Urothelium cell line (cell line): ENCODE measurements at places on chromosomes 7 and 10.

DNA sequence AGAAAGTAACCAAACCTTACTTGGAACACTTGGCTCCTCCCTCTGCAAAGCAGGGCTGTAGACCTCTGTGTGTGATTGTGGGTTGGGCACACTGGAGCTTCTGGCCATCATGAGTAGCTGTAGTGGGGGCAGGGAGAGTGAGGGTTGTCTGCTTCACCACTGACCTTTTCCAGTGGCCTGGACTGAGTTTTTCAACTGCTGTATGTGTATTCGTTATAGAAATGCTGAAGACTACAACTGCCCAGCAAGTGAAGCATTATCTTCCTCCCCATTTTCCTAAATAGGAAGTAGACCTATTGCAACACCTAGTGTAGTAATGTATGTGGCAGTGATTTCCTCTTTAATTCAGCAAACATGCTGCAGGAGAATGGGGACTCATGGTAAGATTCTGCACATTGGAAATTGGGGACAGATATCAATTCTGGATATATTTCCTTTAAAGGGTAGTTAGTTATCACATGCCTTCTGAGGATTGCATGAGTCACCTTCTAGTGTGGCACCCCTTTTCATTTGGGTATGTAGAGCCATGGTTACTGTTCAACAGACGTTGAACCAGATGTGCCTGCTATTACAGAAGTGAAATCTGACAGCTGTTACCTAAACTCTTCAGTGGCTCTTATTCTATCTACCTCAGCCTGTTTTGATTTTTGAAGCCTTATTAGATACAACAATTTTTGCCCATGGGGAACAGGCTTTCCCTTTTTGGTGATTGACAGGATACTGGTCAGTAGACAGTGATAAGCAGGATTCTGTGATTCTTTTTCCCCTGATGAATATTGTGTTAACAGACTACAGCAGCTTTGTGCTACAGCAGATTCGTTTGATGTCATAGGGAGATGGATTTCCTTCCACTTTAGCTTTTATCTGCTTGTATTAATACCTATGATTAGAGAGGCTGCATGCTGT, 130.9 kb downstream of the SND1 start:
- DNase-seq, result no peak

DNA sequence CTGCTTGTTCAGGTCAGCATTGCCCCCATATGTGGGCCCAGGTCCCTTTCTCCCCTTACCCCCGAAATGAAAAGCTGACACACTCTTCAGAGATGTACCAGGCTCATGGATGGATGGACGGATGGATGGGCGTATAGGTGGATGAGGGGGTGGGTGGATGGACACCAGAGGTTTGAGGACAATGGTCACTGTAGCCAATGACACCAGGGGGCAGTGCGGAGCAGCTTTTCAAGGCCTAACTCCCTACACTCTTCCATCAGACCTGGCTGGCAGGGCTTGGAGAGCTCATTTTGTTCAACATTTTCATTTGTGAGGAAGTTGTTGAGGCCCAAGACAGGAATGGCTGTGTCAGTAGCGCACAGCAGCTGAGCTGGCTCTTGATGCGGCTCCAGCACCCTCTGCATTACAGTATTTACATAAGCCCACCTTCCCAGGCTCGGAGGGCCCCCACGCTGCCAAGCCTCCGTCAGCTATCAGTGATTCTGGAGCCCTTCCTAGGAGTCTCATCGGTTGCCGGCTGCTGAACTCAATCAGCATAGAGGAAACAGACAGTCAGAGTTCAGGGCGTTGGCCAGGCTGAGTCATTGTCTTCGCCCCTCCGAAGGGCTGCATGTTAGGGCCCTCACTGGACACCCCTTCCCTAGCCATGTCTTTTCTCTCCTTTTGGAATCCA, 11.6 kb upstream of the FFAR4 start:
- DNase-seq, result peak; percentile 63

GRCh38 chr10:116848944-116849247, 403 bp upstream of the ENO4 start:
- no peak for DNase-seq

DNA sequence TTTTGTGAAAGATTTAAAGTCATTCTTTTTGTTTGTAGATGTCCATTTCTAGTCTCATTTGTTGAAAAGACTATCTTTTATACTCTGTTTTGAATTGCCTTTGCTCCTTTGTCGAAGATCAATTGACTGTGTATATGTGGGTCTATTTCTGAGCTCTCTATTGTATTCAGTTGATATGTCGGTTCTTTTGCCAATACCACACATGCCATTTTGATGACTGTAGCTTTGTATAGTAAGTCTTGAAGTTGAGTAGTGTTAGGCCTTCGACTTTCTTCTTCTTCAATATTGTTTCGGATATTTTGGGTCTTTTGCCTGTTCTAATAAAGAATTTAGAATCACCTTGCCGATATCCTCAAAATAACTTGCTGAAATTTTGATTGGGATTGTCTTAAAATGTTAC, 104.5 kb downstream of the CCSER2 start:
- DNase-seq, result no peak

DNA sequence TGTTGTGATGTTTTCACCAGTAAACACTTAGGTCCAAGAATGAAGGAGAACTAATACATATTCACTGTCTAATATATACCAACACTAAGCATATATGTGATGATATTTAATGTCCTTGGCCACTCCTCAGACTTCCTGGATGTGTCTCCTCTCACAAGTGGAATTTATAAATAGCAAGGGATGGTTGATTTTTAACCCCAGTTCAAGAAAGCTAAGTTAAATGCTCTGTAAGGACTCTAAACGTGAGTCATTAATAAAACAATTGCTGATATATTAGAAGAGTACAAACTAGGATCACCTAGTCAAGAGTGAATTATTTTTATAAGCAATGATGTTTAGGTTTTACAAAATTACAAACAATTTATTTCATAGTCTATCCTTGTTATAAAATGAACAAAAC, 355.9 kb upstream of the TMEM229A start:
- DNase-seq, result no peak

DNA sequence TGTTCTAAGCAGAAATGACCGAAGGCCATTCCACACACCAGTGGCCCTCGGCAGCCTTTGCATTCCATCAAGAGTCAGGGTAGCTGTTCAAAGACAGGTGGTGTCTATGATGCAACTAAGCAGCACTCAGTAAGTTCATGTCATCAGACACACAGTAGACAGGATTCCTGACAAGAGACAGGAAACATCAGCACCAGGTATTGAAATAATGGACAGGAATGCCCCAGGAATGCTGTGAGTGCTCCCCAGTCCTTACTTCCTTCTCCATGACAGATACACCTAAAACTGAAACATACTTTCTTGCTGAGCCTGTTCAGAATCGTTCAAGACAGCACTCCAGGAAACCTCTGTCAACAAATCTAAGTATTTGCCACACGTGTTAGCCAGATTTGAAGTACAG, 204.4 kb downstream of the TPST1 start:
- no peak for DNase-seq

- DNase-seq, result no peak
Measured at GRCh38 chr10:114265392-114266053, 26.5 kb downstream of the VWA2 start.

DNA sequence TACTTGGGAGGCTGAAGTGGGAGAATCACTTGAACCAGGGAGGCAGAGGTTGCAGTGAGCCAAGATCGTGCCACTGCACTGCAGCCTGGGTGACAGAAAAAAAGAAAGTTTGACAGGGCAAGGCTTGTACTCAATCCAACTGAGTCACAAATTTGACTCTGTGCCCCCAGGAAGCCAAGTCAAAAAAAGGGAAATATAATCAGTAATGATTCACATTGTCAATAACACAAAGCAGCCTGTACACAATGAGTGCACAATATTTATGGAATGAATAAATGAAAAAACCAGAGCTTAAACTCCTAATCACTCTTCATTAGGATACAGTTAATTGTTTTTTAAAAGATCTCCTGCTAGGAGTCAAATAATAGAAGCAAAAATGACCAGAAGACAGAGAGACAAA, 6.4 kb downstream of the NAPEPLD start:
- DNase-seq, result no peak

- peak; percentile 31 for DNase-seq
Measured at GRCh38 chr7:119270045-119270464, 1002.9 kb upstream of the KCND2 start.

GRCh38 chr7:53607961-53608360, 572.5 kb downstream of the POM121L12 start:
- DNase-seq, result no peak

GRCh38 chr7:3162289-3162688, 118.6 kb upstream of the CARD11 start:
- DNase-seq, result no peak

- no peak for DNase-seq
Measured at GRCh38 chr10:105785721-105786120, 1144.6 kb downstream of the SORCS3 start.

DNA sequence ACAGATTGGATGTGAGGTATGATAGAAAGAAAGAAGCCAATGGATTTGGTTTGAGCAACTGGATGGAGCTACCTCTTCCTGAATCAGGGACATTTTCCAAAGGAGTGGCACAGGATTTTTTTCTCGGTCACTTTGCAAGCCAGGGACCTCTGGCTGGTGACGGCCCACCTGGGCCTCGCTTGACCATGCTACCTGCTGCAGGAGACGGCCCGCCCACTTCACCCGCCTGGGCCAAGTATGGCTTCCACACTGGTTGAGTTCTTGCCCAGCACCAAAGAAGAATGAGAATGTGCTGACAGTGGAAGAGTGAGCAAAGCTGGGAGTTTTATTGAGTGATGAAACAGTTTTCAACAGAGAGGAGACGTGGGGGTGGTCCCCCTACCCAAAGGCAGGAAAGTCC, 24.5 kb upstream of the SH3PXD2A start:
- no peak for DNase-seq

DNA sequence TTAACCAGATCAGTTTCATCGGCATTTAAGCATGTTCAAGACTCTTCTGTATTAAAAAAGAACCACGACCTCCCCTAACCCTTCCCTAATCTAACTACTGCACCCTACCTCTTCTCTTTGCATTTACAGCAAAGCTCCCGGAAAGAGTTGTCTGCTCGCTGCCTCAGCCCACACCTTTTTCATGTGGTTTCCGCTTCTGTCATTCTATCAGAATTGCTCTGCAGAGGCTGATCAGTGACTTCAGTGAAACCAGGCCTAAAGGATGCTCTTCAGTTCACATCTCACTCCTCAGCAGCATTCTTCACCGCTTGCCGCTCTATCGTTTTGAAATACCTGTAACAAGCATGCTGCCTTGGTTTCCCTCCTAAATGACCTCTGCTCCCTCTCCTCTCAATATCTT, 160.9 kb downstream of the SDK1 start:
- no peak for DNase-seq

DNA sequence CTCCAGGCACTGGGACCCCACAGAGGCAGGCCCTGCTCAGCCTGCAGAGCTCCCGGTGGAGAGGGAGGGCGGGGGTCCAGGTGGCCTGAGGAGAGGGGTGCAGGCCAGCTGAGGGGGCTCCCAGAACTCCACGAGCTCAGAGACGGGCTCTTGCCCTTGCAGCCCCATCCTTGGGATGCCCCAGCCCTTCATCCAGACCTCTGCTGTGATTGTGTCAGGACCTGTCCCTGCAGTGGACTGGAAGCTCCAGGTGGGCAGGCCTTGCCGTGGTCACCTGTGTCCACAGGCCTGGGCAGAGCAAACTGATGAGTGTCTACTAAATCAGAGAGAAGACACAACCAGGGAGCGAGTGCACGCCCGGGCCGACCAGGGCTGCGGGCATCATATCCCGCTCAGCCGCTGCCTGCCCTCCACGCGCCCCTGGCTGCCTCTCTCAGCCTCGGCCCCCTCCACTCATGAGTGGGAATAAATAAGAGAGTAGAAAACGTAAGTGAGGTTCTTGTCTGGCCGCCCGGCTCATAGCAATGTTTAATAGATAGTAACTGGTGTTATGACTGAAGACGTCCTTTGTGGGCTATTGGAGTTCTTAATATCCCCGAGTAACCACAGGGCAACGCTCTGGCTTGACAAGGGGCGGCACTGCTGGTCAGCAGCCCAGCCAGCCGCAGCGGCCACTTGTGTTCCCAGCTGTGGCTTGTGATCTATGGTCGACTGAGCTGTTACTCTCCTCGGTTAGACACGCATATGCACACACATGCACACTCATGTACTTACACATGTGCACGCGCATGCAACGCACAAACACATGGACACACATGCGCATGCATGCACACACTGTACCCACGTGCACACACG, 105.6 kb downstream of the LHPP start:
- DNase-seq, result no peak

DNA sequence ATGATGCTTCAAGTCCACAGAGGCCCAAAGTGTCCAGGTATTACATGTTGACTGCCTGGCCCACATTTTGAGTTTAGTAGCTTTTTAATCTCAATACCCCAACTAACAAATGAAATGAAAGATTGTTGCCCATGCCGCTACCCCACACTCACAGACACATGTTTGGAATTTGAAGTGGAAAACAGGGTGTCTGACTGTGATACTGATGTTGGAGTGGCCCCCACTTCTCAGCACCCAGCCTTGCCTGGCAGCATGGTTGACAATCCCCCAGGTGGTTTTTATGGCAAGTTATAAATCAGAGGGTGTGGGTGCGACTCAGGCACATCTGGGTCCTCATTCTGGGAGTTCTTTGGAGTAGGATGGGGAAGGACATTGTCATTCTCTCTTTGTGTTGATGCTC, 314.7 kb upstream of the ZNF32 start:
- no peak for DNase-seq

GRCh38 chr7:92750447-92750839, 85.9 kb downstream of the CDK6 start:
- no peak for DNase-seq

- DNase-seq, result no peak
Measured at GRCh38 chr10:124196659-124197058, 103.3 kb upstream of the CHST15 start.

DNA sequence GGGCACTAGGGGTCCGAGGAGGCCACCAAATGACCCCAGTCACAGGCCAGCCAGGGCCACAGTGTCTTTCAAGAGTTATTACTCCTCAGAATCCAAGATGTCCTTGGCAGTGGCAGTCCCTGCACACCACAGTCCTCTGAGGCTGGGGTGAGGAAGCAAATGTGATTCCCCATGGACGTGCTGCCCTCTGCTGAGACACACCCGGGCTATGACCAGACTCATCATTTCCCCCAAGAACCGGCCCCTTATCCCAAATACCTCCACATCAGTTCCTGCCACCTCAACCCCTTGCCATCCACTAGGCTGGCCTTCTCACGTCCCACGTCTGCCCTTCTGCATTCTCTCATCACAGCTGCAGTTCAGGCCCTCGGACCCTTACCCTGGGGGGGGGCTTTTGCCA, 5.0 kb downstream of the PRKAG2 start:
- DNase-seq, result no peak

- no peak for DNase-seq
Measured at GRCh38 chr10:17445400-17445998, 8.9 kb downstream of the ST8SIA6 start.

DNA sequence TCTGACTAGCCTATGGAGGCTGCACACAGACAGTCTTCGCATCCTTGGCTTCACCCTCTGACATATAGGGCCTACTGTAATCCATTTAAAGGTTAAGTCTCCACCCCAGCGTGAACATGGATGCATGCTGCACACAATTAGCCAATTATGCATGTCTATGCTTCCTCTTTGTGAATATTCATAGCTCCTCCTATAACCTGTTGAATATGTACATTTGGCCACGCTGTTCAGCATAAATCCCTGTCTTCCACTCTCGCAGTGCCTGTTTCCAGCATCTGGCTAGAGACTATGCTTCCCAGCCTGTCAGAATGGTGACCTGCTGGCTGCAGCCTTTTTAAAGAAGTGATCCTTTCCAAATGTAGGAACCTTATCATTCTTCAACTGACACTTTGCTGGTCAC, 106.7 kb downstream of the PRKAG2 start:
- no peak for DNase-seq
